ENCODE measurements at places on chromosomes 6 and 20.

GRCh38 chr6:135458051-135458450 is 39.5 kb downstream of the AHI1 start:
- no peak for DNase-seq

GRCh38 chr6:106072501-106073090 is 13.5 kb upstream of the PRDM1 start:
- DNase-seq, result no peak

GRCh38 chr6:96065213-96065612 is 49.4 kb downstream of the FUT9 start:
- no peak for DNase-seq

DNA sequence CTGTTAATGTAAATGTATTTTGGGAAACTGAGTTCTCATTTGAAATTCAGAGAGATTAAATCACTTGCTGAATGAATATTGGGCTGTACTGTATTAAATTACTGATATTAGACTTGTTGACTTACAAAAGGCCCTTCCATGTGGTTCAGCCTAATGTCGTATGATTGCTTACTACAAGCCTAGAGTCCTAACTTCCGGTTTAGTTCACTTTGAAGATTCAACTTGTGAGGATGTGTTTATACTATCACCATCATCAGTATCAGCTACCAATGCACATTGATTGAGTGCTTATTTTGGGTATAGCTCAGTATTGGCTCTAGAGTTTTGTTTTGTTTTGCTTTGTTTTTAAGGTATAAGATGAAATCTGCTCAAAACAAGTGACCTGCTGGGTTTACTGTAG is 48.3 kb downstream of the FAM217A start:
- no peak for DNase-seq

DNA sequence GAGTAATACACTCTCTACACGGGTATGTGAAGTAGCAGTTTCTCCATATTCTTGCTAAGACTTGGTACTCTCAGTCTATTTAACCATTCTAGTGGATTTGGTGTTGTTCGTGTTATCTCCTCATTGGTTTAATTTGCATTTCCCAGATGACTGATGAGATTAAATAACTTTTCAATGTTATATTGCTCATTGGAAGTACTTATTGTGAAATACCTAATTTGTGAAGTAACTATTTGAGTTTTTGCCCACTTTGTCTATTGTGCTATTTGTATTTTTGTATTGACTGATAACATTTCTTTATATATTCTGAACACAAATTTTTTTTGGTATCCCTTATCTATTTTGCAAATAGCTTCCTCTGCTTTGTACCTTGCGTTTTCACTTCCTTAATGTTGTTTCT is 156.0 kb downstream of the C6orf58 start:
- DNase-seq, result no peak

All from head of caudate nucleus (tissue), 42 donors.